ENCODE measurements at places on chromosomes 1 and 21.

GRCh38 chr1:16175610-16176553, 20.0 kb upstream of the EPHA2 start:
- no peak for DNase-seq

- no peak for DNase-seq
Measured at GRCh38 chr1:154334079-154335024, 9.0 kb downstream of the ATP8B2 start.

- no peak for DNase-seq
Measured at GRCh38 chr1:67583462-67583950, 101.5 kb upstream of the GADD45A start.

GRCh38 chr1:94925004-94925403, 1.9 kb downstream of the CNN3 start:
- DNase-seq, result no peak

GRCh38 chr1:58406301-58407071, 140.0 kb downstream of the OMA1 start:
- DNase-seq, result no peak

DNA sequence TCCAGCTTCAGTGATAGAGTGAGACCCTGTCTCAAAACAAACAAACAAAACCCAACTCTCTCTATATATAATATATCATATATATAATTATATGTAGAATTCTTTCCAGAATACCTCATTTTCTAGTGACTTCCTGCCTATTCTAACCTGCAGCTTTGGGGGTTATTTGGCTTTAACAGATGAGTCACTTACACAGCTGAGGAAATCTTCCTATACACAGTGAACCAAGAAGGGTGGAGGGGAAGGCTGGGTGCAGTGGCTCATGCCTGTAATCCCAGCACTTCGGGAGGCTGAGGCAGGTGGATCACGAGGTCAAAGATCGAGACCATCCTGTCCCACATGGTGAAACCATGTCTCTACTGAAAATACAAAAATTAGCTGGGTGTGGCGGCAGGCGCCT, 9.2 kb downstream of the RAB29 start:
- no peak for DNase-seq

DNA sequence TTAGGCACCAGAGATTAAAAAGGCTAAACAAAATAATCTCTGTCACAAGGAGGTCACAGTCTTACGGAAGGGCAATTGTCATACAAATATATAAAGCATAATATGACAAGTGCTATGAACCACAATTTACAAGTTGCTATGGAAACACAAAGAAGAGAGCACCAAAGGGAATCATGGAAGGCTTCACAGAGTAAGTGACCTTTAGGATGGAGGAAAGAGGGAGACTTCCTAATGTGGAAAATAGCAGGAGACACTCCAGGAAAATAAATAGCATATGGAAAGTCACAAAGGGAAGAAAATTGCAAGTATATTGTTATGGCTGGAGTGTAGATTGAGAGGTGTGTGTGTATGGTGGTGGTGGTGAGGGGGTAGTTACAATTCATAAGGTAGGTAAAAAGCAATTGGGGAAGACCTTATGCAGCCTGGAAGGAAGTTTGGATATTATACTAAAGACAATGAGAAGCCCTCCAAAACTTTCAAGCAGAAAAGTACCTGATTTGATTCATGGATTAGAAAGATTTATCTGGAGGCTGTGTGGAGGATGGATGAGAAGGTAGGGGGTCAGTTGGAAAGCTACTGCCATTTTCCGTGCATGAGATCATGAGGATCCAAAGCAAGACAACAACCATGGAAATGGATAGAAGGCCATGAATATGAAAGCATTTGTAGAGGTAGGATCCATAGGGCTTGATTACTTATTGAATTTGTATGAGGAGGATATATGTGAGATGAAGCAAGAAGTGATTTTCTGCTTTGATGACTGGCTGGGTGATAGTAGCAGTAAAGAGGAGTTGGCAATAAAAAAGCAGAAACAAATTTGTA, 61.7 kb downstream of the SAMSN1 start:
- no peak for DNase-seq

DNA sequence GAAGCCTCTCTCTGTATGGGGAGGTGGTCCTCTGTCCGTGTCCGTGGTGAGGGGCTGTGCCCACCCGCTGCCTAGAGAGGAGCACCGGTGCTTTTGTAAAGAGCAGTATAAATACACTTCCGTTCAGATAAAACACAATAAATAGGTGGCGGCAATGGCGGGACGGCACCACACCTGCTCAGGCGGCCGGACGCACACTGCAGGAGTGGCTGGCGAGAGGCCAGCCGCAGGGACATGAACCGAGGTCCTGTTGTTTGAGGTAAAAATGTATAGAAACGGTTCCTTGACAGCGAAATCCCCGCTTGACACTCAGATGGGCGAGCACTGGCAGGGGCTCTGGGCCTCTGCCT, 40.8 kb downstream of the KRTAP10-1 start:
- no peak for DNase-seq

DNA sequence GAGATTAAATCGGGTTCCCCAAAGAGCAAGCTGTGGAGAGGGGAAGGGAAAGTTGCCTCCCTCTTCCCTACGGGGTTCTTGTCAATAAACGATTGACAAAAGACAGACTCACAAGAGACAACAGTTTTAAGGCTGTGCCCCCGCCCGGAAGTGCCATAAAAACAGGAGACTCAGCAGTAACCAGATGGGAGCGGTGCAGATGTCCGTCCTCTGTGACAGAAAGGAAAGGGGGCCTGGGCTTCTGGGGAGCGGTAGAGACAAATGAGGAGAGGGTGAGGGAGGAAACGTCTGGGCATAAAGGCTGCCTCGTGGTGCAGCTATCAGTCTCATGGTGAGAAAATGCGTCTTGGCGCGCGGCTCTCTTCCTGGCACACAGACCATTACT, 5.9 kb downstream of the TP73 start:
- no peak for DNase-seq

- DNase-seq, result no peak
Measured at GRCh38 chr1:234628089-234628488, 18.1 kb upstream of the IRF2BP2 start.

DNA sequence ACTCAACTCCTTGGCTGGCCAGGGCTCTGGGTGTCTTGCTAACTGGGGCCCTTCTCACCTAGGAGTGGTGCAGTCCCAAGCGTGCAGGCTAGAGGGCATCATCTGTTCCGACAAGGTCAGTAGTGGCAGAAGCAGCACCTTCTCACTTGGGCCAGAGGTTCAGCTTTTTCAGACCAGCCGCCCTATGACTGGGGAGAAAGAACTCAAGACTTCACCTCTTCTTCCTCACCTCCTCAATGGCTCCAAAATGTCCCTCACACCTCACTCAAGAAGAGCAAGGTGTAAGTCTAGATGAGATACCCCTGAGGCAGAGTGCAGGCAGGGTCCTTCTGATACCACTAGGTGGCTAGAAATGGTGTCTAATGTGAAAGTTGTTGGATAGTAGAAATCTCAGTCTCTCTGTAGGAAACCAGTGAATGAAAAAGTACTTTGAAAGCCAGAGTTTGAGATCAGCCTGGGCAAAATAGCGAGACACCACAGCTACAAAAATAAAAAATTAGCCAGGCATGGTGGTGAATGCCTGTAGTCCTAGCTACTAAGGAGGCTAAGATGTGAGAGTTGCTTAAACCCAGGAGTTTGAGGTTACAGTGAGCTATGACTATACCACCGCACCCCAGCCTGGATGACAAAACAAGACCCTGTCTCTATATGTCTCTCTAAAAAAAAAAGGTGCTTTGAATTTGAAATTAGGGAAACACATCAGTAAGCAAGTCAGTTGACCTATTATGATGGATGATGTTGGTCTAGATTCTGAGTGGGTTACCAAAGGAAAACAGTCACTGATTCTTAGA, 8.6 kb upstream of the IL20 start:
- no peak for DNase-seq

DNA sequence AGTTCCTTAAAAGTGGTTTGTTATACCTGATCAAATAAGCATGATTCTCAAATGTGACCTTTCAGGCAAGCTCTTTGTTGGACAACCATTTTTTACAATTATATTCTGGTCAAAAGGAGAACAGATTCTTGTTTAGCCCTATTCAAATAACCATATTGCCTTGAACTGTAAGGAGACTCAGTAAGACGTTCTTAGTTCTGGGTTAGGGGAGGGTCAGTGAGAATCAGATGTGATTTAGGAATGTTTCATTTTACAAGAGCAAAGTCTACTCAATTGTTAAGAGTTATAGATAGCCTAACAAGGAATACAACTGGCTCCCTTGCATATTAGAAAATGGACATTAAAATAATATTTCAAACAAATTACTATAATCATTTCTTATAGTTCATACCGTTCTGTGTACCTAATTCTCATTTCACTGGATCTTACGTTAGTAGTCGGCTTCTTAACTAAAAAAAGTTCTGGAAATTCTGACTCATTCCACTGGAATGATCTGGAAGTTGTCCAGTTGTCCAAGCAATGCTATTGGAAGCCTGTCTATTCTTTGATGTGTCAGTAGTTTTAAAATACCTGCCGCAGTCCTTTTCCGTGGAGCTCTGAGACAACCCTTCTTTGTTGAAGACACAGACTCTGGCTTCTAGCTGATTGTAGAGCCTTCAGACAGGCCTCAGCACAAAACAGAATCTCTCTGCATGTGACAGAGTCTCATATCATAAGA, 88.8 kb downstream of the MAST2 start:
- no peak for DNase-seq

DNA sequence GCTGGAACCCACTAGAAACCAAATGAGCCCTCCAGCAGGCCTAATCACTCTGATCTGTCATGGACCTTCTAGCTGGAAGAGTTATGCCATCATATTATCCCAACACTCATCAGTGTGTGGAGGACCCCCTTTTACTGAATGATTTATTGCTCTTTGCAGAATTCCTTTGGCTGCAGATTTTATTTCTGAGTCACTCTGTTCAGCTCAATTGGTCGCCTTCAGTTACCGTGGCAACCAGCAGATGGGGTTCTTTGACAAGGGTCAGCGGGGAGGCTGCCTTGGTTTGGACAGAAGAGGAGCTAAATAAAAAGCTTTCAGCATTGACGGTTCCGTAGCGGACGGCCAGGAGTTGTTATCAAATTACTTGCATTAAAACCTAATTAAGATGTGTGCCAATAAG, 220.1 kb downstream of the SDCCAG8 start:
- no peak for DNase-seq

DNA sequence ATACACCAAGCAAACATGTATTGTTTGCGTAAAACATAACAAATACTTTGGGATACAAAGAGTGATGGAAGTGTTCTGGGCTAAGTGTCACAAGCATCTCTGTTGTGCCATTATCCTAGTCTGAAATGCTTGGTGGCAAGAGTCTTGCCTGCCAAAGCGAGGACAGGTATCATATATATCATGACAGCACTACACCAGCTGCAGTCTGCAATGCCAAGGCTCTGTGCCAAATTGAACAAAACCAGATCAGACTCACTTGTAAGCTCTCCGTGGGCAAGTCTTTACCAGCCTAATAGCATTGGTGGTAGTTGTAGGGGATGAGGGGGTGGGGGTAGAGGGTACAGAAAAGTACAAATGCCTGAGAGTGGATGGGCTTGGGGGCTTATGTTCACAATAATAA, 119.2 kb downstream of the RWDD3 start:
- DNase-seq, result no peak

- no peak for DNase-seq
Measured at GRCh38 chr1:58936973-58937372, 153.1 kb upstream of the JUN start.

DNA sequence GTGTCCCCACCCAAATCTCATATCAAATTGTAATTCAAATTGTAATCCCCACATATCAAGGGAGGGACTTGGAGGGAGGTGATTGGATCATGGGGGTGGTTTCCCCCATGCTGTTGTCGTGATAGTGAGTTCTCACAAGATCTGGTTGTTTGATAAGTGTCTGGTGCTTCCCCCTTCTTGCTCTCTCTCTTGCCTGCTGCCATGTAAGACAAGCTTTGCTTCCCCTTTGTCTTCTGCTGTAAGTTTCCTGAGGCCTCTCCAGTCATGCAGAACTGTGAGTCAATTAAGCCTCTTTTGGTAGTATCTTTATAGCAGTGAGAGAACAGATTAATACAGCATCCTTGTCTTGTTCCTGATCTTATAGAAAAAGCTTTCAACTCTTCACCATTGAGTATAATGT, 6.5 kb upstream of the LRRC39 start:
- no peak for DNase-seq

Data from stimulated activated CD8-positive, alpha-beta memory T cell treated with anti-CD3 and anti-CD28 coated beads, Interleukin-2, amount 100 ng/mL, for 48 hours (primary cell).